ENCODE measurements at places on chromosomes 6 and 20.

DNA sequence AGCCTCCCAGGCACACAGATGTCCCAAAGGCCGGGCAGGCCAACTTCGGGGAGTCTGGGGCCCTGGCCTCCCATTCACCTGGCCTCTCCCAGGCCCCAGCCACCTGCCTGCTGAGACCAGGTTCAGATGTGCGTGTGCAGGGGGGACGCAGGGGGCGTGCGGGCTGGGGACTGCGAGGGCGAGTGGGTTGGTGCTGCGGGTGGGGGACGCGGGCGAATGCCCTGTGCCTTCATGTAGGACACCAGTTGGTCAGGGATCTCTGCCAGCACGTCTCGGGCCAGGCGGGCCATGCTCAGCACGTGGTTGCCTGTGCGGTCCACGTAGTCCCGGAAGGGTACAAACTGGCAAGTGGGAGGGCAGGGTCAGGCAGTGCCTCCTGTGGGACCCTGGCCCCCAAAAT, 44.5 kb downstream of the RAB44 start:
- no peak for DNase-seq

DNA sequence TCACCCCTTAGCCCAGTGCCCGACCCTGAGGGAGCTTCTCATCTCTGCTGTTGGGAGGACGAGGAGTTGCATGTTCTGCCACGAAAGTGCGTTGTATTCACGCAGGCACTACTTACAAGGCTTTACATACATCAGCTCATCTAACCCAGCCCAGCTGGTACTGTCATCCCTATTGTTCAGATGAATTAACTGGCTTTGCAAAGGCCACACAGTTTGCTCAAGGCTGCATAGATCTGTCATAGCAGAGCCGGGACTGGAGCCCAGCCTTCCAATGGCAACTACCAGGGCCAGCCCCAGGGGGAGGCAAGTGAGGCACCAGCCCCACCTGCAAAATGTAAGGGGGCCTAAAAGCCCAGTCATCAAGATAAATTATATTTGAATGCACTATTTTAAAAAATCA, 257.6 kb downstream of the NFATC2 start:
- no peak for DNase-seq

- no peak for DNase-seq
Observed at GRCh38 chr6:5071216-5071615, 13.9 kb upstream of the PPP1R3G start.

DNA sequence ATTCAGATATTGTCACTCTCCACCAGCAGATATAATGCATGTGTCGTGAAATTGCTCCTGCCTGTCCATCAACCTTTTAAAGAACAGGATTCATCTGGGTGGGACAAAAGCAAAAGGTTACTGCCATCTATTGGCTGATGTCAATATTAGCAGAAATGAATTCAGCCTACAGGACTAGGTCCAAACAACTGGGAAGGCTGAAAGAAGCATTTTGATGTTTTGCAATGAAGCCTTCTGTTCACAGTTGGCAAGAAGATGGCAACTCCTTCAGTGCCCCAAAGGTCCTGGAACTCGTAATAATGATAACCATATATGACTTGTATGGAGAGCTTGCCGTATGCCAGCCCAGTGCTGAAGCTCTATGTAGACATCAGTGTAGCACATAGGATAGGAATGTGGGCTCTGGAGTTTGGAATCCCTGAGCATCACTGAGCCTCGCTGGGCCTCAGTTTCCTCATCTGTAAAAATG, 7.5 kb downstream of the BCAS1 start:
- no peak for DNase-seq

DNA sequence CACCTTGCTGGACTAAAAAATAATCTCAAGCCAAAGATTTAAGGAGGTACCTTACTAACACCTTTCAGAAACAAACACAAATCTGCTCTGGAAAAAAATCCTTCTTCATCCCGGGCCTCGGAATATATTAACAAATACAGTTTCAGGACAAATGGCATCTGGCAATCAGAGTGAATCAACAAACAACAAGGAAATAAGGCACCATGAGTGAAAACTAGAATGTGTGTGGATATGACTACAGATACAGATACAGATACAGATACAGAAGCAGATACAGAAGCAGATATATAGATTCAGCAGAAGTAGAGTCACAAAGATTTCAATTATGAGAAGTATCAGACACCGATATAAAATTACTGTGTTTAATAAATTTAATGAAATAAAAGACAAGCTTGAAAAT, 178.4 kb downstream of the QKI start:
- no peak for DNase-seq

DNA sequence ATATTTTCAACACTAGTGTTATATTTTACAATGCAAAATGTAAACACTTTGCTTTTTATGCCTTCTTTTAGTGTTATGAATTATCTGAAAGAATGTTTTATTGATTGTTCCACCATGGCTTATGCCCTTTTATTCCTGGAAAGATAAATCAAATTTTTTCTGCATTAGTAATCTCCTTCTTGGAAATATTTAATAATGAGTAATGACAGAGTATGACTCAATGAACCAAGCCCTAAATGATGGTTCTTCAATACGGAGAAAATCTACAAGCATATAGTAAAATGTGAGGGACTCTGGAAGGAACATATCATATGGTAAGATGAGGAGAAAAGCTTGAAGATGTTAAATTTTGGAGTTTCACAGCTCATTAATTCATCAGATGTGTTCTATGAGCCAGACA, 929.6 kb downstream of the C6orf118 start:
- DNase-seq, result no peak

DNA sequence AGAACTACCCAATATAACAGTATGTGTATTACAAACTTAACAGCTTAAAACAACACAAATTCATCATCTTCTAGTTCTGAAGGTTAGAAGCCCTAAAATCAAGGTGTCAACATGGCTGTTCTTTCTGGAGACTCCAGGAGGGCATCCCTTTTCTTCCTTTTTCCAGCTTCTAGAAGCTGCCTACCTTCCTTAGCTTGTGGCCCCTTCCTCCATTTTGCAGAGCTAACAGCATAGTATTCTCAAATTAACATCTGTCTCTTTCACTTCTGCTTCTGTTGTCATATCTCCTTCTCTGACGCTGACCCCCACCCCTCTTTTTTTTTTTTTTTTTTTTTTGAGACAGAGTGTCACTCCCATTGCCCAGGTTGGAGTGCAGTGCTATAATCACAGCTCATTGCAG, 52.8 kb upstream of the AKIRIN2 start:
- no peak for DNase-seq

GRCh38 chr6:31243508-31243907, 28.4 kb downstream of the HLA-C start:
- no peak for DNase-seq

GRCh38 chr6:130136798-130137197, 86.0 kb downstream of the SAMD3 start:
- peak; percentile 21 for DNase-seq

DNA sequence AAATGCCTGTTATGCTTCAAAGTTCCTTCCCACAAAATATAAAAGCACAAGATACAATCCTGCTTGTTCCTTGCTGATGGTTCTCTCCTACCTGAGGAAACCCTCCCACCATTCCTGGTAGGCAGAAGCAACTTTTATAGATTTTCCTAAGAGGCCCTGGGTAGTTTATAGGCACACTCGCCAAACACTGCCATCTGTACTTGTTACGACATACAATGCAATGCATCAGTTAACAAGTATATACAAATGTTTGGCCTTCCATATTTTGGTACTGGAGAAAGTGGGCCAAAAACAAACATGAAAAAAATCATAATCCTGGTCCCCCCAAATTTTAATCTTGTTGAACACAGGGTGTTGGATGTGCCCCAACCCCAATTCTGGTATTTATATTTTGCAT, 16.6 kb downstream of the MCM9 start:
- DNase-seq, result no peak

DNA sequence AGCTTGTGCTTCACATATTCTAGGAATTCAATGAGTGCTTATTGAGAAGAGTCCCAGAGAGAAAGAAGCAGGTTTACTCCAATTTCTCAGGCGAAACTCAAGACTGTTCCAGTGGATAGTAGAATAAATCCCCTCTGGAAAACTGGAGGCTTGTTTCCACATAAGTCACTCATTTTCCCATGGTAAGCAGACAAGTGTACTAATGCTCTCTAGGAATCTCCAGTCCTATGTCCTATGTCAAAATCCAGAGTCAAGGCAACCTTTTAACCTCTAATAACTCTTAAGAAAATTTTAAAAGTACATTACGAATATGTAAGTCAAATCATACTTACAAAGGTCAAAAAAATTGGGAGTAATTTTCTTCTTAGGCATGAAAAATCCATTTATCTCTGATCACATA, 35.2 kb downstream of the SMLR1 start:
- DNase-seq, result no peak

DNA sequence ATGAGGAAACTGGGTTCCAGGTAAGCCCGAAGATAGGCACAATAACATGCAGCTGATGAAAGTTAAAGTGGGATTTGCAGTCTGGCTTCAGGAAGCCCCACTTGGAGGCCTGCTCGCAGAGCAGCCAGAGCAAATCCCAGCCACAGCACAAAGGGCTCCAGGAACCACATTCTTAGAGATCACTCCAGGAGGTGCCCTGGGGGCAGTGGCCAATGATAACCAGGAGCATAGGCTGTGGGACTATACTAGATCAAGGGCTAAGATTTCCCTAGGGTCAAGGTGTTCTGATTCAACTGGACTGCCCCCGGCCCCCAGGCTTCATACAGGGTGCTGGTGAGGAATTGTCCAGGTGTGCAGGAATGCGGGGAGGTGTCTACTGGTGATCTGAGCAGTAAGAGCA, 133.9 kb upstream of the PTPRT start:
- no peak for DNase-seq
